Fibroblast of skin of back (primary cell): ENCODE measurements at places on chromosomes 13 and 19.
A peak's percentile ranks its signal among the peaks of the same experiment; 100 is the strongest.

GRCh38 chr19:35650581-35650980 is 2.5 kb downstream of the COX6B1 start:
- no peak for DNase-seq

DNA sequence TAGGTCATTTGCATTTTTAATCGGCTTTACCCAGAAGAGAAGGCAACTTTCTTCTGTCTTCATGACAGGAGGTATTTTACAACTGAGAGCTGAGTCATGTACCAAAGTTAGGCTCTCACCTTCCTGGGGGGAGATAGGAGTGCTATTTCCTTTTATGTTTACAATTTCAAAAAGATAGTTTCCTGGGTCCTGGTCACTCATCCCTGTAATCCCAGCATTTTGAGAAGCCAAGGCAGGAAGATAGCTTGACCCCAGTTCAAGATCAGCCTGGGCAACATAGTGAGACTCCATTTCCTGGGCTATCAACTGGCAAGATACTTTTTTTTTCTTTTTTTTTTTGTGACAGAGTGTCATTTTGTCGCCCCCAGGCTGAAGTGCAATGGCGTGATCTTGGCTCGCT is 7.6 kb downstream of the LYPD3 start:
- DNase-seq: no peak

DNA sequence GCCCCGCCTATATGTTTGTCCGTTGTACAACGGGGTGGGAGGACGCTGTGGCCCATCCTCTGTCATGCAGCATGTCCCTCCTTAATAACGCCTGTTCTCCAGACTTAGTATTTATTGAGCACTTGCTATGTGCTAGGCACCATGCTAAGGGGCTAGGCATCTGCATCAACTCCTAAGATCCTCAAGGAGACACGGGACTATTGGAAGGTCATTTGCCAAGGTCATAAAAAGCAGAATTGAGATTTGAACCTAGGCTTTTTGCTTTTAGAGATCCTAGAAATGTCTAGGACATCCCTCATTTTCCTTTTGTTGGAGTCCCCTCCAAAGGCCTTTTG is 1.8 kb upstream of the MAST1 start:
- DNase-seq: no peak

DNA sequence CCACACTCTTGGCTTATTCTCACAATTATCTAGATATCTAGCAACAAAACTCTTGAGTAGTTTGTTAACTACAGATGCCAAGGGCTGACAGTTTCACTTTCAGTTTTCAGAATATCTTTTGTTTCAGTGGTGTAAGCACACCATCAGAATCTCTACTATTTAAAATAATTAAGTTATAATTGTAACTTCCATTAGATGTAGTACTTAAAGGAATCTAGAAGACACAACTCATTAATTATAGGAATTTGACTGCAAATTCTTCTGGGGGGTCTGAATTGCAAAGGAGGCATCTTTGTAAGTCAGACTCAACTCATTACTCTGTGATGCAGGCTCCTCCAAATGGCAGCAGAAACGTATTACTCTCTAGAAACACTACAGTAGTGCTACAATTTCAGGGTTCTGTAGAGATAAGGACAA is 44.9 kb upstream of the USPL1 start:
- peak; percentile 58 for DNase-seq

GRCh38 chr19:14433554-14434501 is 722 bp downstream of the PKN1 start:
- DNase-seq: no peak

- no peak for DNase-seq
Measured at GRCh38 chr19:38836159-38836982, 4.8 kb upstream of the ECH1 start.

GRCh38 chr13:41706152-41706551 is 248.8 kb downstream of the RGCC start:
- DNase-seq: no peak

DNA sequence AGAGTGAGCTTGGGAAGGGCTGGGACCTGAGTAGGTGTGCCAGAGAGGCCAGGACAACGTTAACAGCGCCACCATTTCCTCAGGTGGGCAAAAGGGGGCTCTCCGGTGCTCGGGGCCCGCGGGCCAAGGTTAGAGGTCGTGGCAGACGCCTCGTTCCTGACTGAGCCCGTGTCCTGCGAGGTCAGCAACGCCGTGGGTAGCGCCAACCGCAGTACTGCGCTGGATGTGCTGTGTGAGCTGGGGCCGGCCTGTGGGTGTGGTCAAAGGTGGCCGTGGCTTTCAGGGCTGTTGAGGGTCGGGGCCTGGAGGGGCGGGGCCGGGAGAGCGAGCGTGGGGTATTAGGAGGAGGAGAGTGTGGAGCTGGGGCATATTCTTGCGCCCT is 3.7 kb downstream of the KIRREL2 start:
- DNase-seq: no peak

DNA sequence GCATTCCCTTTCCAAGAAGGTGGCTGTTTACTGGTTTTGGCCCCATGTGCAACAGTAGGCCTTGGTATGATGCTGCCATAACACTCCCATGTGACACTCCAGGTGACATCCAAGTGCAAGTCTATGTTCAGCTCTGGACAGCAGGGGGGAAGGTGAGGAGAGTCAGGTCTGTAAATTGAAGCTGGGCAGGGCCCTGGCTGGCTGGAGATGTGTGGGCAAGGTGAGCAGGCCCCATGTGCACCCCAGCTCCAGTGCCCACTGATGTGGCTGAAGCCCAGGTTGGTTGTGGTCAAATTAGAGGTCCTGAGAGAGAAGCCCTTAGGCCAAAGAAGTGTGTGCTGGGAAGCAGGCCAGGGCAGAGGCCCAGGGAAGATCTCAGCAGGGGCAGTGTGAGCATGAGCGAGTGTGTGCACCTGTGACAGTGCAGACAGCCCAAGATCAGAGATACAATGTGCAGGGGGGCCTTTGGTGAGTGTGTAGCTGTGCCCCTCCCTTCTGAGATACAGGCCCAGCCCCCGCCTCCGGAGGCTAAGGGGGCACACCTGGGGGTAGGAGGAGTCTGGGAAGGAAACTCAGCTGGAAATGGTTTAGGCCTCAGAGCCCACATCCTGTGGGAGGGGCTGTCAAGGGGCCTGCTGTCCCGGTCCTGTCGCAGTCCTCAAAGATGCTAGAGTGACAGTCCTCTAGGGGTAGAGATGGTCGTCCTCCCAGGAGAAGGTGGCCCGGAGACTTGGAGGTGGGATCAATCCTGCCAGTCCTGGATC is 18.6 kb downstream of the DEDD2 start:
- no peak for DNase-seq

DNA sequence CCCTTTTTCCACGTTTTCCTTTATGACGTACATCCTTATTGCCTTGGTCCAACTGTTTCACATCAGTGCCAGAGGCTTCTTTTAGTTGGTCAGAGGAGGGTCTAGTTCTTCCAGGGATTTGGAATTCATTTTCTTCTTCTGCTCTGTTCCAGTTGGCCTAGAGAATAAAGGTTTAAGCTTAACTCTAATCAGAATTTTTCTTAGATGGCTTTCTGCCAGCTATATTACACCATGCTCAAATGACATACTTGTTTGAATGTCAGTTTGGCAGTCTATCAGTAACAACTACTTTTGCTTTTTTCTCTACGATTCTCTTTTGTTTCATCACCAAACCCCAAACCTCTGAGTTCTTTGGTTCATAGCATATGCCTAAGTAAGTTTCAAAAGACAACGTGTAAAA is 16.8 kb downstream of the SPART start:
- no peak for DNase-seq

- peak; percentile 82 for DNase-seq
Measured at GRCh38 chr19:42270346-42271044, 1.4 kb downstream of the CIC start.

- no peak for DNase-seq
Measured at GRCh38 chr13:78032132-78032531, 113.5 kb upstream of the EDNRB start.

GRCh38 chr13:108924134-108924533 is 294.7 kb downstream of the MYO16 start:
- DNase-seq: peak; percentile 29

DNA sequence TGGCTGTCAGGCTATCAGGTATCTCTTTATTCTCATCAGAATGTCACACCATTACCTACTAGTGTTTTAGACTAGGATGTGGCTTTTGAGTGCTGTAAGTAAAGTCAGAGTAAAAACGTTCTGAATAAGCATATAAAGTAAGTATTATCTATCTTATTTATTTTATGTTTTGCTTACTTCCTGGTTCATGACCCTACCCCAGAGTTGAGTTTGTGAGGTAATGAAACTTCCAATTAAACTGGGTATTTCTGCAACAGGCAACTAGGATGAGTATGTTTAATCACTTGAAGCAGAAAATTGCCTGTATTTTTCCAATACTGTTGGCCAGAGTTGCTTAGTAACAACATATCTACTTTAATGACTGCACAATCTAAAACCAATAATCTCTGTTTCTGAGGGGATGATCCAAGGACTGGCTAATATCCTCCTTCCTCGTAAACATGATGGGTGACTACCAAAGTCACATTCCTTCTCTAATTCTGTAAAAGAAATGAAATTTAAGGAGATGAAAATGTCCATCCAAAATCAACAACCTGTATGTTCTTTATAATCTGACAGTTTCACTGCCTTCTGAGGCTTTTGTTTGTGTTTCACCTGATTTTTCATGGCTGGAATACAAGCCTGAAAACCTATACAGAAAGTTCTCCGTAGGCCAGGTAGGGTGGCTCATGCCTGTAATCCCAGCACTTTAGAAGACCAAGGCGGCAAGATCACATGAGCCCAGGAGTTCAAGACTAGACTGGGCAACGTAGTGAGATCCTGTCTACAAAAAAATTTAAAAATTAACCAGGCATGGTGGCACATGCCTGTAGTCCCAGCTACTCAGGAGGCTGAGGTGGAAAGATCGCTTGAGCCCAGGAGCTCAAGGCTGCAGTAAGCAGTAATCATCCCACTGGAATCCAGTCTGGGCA is 83.1 kb downstream of the ABCC4 start:
- DNase-seq: no peak

DNA sequence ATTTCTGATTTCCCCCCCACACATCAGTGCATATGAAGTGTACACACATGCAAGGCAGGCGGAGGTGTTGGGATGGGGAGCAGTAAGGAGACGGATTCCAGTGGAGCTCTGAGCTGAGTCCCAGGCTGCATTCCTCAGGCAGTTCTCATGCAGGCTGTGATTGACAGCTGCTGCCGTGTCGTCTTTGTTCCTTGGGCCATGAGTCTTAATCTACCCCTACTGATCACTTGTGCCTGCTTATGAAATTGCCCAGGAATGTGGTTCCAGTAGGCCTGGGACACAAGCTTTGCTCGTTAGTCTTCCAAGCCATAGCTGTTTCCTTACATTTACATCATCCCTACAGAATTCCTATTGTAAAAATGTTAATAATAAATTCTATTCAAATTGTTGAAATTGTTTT is 1241.9 kb downstream of the UQCRFS1 start:
- DNase-seq: peak; percentile 93

DNA sequence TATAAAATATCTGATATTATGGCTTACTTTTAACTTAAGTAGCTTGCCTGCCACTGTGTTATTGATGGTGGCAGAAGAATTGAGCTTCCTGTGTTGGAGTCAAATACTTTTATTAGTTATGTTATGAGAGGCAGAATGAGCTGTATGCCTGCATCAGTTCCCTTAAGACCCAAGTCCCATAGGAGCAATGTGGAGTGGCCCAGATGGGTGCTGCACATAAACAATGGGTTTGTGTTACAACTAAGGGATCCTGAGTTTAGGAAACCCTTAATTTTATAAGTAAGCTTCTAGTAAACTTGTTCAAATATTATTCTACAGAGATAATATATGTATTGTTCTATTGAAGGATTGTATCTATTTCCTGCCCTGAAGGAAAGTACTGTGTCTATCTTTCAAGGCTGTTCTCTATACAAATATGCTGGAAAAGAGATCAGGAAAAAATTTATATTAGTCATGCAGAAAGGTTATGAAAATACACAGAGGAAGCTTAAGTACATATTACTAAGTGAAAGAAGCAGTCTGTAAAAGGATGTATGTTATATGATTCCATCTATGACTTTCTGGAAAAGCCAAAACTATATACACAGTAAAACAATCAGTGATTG is 2018.0 kb upstream of the PCDH20 start:
- peak; percentile 85 for DNase-seq

DNA sequence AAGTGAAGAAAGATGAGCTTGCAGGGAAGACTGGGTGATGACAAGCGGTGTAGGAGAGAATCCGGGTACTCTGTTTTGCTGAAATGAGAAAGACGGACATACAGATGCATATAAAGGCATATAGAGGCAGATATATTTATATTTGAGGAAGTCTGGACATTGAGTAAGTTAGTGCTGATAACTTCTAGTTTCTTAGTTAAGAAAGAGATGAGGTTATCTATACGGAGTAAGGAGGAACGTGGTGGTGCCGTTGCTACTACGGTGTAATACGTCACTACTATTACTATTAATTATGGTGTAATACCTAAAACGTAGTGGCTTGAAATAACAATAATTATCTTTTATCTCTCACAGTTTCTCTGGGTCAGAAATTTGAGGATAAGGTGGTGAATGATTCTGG is 9.8 kb upstream of the CPB2 start:
- no peak for DNase-seq

DNA sequence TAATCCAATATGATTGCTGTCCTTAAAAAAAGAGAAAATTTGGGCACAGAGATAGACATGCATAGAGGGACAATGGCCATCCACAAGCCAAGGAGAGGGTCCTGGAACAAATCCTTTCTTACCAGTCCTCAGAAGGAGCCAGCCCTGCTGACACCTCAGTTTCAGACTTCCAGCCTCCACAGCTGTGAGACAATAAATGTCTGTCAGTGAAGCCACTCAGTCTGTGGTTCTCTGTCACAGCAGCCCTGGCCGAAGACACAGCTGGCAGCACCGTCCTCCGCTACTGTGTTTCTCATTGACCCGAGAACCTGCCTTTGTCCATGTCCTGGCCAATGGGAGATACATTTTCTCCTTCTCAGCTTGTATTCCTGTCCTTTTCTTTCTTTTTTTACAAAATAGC is 207.9 kb downstream of the TM9SF2 start:
- no peak for DNase-seq

DNA sequence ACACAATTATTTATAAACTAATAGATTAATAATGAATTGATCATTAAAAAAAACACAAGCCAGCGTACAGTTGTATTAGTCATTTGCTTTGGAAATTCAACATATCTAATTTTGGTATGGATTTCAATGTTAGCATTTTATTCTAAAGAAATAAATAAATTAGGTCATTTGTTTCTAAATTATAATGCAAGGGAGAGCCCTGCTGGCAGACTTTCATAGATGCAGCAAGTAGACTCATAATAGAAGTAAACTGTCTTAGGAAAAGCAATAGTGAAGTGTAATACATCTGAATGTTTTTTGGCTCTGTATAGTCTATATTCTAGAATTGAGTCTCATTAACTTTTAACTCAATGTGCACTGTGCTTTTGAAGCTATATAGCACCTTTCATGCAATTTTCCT is 982.4 kb upstream of the MIR17HG start:
- DNase-seq: no peak
